ENCODE measurements at places on chromosomes 2 and 18.

- no peak for DNase-seq
Measured at GRCh38 chr2:219010873-219011272, 17.7 kb upstream of the CRYBA2 start.

DNA sequence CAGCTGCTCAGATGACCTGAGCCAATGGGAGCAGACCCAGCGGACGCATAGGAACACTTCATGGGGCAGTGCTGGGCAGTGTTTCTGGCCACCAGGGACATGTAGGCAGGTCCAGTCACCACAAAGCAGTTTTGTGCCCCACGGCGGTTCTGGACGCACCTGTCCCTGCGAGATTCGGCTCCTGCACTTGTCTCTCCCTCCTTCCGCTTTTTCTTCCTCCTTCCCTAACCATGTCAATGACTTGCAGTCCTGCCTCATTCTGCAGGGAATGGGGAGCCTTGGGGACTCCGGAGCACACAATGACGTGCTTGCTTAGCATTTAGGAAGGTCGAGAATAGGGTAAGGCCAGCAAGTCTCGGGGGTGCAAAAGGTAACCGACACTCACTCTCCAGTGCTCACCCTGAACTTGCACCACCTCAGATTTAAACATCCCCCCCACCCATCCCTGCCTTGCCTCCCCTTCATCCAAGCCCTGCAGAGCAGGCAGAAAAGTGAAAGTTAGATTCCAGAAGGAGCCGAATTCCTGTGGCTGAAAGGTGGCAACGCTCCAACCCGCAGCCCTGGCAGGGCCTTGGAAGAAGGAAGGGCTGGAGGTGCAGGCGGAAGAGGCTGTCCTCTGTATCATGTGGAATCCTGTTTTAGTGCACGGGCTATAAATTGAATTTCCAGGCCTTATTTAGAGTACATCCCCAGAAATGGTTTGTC is 40.5 kb upstream of the ATG16L1 start:
- peak; percentile 82 for DNase-seq

- no peak for DNase-seq
Measured at GRCh38 chr2:129748653-129749052, 230.8 kb upstream of the RAB6C start.

DNA sequence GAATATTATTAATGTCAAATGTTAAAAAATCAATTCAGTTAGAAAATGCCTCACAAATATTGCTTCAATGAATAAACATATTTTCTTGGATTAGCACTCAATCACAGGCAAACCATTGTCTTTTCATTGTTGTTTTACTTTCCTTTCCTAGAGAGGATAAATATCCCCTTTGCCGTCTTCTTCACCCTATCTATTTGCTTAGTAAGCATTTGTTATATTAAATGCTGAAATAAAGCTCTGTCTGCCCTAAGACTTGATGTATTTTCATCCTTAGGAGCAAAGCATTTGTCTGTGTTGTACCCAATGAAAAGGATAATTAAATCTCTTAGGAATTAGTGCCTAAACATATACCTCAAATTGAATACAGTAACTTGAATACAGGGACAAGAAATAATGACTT is 1071.2 kb upstream of the GYPC start:
- DNase-seq = no peak

DNA sequence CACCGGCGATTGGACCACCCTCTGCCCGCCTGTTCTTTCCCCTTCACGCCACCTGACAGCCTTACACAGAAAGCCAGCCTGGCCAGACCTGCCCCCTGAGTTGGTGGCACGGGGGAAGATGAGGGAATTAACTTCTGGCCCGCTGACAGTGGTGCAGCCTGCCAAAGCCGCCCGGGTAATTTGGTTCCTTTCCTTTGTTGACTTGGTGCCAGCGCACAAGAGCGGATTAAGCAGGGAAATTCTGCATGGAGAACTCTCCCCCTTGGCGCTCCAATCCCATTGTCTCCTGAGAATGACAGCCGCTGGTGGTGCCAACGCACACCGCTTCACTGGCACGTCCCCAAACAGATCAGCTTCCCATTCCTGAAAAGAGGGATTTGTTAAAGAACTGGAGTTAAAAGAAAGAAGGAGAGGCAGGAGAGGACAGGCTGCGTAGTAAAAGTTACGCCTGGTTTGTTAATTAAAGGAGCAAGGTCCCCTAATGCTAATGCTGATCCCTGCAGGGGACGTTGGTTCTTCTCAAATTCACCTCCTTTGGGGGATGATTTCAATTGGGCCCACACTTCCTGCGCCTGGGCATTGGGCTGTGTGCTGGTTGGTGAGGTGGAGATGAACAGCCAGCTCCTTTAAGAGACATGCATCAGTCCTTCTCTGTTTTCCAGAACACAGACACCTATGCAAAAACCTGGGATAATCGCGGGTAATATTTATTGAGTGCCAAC is 286.8 kb downstream of the MYCN start:
- no peak for DNase-seq

DNA sequence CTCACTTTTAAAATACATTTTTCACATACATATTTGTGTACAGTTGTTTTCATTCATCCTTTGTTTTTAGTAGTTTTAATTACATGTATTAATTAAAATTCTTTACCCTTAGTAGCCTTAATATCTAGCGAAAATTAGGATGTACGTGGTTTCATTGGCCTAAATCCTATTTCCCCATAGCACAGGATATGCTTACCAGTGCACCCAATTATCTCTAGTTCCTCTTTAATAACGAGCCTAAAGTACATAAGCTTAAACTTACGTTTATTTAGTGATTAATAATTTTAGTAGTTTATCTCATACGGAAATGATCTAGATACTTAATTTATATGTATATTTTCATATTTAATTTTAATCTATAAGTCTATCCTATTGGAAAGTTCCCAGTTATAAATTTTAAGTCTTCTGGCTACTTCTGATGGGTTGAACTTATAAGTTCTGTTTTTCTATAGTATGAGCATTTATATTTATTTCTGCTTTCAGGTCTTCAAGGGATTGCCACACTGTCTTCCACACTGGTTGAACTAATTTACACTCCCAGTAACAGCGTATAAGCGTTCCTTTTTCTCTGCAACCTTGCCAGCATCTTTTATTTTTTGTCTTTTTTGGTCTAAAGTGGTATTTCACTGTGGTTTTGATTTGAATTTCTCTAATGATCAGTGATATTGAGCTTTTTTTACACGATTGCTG is 21.4 kb upstream of the RUFY4 start:
- no peak for DNase-seq

- no peak for DNase-seq
Measured at GRCh38 chr2:158782616-158783015, 12.5 kb upstream of the DAPL1 start.

DNA sequence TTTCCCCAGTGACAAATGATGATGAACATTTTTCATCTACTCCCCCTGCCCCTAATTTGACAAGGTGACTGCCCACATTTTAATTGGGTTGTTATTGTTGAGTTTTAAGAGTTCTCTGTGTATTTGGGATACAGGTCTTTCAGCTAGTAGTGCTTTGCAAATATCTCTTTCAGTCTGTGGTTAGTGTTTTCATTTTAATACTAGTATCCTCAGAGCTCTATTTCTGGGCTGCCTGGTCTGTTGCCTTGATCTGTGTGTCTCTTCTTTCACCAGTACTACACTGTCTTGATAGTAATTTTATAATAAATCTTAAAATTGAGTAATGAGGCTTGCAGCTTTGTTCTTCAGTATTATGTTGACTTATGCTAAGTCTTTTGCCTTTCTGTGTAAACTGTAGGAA is 19.7 kb downstream of the EIF5B start:
- DNase-seq = no peak

DNA sequence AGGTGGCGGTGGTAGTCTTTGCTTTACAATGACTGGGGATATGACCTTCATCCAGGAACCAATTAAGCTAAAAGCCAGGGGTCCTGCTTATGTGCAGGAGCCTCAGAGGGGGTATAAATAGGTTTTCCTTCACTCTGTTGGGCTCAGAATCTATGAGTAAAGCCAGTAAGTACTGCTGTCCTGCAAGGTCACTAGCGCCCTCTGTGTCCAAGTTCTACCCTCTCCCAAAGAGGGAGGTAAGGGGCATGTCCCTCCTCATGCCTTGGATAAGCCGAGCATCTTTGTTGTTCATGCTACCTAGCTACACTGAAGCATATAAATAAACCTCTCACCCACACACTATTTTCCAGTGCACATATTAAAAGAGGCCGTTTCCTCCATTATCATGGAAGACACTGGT is 79.4 kb downstream of the SPRED2 start:
- no peak for DNase-seq

GRCh38 chr2:172208791-172209325 is 106.2 kb upstream of the DLX2 start:
- DNase-seq = no peak

- DNase-seq = no peak
Measured at GRCh38 chr2:32991091-32991845, 44.5 kb downstream of the LTBP1 start.

GRCh38 chr2:65146078-65146477 is 16.2 kb upstream of the RAB1A start:
- DNase-seq = no peak

DNA sequence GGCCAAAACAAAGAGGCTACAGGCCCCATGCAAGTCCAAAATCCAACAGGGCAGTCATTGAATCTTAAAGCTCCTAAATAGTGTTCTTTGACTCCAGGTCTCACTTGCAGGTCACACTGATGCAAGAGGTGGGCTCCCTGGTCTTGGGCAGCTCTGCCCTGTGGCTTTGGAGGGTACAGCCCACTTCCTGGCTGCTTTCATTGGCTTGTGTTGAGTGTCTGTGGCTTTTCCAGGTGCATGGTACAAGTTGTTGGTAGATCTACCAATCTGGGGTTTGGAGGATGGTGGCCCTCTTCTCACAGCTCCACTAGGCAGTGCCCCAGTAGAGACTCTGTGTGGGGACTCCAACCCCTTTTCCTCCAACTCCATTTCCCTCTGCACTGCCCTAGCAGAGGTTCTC is 115.8 kb upstream of the ALKAL2 start:
- DNase-seq = no peak

DNA sequence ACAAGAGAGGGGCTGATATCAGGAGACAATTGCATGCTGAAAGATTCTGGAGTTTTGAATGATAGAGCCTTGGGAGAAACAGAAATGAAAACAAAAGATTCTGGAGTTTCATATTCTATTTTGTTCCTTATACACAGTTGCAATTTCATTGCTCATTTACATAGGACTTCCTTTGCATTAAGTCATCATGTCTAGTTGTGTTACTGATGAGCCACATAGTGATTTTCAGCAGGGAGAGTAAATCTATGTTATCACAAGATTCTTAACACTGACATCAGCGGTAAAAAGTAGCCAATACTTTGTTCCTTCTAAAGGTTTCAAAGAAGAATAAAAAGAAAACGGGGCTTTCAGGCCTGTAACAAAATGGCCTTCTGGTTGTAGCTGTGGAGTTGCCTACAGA is 7.1 kb downstream of the ADAM17 start:
- DNase-seq = no peak

- DNase-seq = no peak
Measured at GRCh38 chr2:170475878-170476277, 239.3 kb upstream of the SP5 start.

DNA sequence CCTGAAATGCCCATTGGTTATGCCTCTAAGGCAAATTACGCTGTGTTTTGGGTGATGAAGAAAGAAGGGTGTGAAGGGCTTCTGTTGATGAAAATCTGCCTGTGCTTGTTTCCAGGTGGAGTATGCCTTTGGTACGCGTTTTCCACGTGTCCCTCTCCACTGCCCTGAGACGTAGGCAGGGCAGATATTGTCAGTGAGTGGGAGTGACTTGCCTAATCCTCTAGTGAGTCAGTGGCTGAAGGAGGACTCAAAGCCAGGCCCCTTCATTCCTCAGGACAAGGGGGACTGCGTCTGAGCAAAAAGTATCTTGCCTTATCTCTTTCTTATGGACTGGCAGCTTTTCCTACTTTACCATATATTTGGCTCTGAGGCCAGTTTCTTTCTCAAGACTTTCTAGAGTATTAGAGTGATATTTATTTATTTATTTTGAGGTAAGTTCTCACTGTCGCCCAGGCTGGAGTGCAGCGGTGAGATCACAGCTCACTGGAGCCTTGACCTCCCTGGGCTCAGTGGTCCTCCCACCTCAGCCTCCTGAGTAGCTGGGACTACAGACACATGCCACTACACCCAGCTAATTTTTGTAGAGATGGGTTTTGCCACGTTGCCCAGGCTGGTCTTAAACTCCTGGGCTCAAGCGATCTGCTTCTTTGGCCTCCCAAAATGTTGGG is 10.2 kb downstream of the RALB start:
- DNase-seq = no peak

- DNase-seq = peak; percentile 23
Measured at GRCh38 chr2:232731470-232731869, 34.3 kb downstream of the GIGYF2 start.

- DNase-seq = no peak
Measured at GRCh38 chr2:15074751-15075700, 442.5 kb downstream of the LRATD1 start.

- no peak for DNase-seq
Measured at GRCh38 chr2:181483876-181484275, 26.7 kb downstream of the ITGA4 start.

GRCh38 chr2:51960281-51960680 is 928.3 kb upstream of the NRXN1 start:
- no peak for DNase-seq

DNA sequence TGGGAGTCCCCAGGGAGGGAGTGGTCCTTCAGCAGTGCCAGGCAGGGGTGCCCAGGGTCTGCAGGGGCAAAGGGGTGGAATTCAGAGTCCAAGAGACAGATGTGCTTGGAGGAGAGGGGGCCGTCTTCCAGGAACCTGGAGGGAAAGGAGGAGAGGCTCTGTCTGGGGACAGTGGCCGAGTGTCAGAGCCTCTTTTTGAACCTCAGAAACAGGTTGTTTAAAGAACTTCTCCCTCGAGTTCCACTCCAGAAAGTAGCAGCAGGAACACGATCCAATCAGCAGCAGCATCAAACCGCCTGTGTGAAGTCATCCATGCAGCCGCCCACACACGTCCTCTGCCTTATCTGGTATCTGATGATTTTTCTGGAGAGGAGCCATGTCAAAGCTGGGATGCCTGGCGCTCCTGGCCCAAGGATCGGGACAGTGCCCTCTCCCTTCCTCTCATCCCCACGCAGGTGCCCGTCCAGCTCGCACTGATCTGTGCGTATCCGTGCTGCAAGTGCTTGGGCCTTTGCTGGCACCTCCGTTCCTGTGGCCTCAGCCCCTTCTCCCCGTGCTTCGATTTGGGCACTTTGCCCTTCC is 205.1 kb downstream of the NDUFA10 start:
- DNase-seq = no peak

GRCh38 chr2:173750353-173750801 is 214.8 kb downstream of the SP3 start:
- DNase-seq = peak; percentile 14

- DNase-seq = no peak
Measured at GRCh38 chr18:26685438-26686157, 137.2 kb upstream of the KCTD1 start.

- no peak for DNase-seq
Measured at GRCh38 chr2:11610624-11611242, 59.3 kb downstream of the NTSR2 start.

- DNase-seq = no peak
Measured at GRCh38 chr2:152050915-152051314, 47.9 kb downstream of the CACNB4 start.

- no peak for DNase-seq
Measured at GRCh38 chr18:78981989-78982620, 2.5 kb downstream of the SALL3 start.

All from fibroblast of the conjunctiva (primary cell).